Panc1 (cell line): ENCODE measurements at places on chromosomes 16 and 17. TPM values are rescaled to one million over a fixed set of nuclear protein-coding genes. Genes with fewer than 3 reads are reported as not detected.

GRCh38 chr17:82029990-82030469, 1.4 kb upstream of the RAC3 start:
- DNase-seq, result no peak

GRCh38 chr17:29129731-29130130, 50.5 kb downstream of the MYO18A start:
- DNase-seq, result no peak

DNA sequence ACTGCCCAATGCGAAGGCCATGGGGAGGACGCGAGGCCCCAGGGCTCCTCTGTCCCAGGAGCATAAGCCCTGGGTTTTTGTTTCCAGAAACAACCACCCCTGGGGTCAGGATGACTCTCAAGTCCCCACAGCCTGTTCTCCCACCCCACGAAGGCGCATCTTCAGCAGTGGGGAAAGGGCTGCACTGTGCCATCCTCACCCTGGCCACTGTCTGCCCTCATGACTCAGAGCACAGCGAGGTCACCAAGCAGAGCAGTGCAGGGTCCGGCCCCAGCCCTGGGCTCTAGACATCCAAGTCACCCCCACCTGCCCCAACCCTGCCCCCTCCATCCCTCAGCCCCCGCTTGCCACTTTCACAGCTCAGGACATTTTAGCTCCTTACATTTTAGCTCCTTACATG, 22.7 kb upstream of the KSR1 start:
- no peak for DNase-seq

GRCh38 chr16:64356267-64356666, 765.6 kb downstream of the CDH11 start:
- DNase-seq, result no peak

- no peak for DNase-seq
These were observed 12.5 kb downstream of the NTAN1 start for GRCh38 chr16:15043344-15043743.

- DNase-seq, result no peak
These were observed 6.1 kb downstream of the TVP23A start for GRCh38 chr16:10812312-10813098.

Gene PRSS33
- total RNA-seq, result 0.59 TPM

Gene OR1F1
- total RNA-seq, result 0.26 TPM

Gene RGS11
- total RNA-seq, result 10.2 TPM

- DNase-seq, result no peak
These were observed 5.8 kb downstream of the PMFBP1 start for GRCh38 chr16:72166151-72166550.

DNA sequence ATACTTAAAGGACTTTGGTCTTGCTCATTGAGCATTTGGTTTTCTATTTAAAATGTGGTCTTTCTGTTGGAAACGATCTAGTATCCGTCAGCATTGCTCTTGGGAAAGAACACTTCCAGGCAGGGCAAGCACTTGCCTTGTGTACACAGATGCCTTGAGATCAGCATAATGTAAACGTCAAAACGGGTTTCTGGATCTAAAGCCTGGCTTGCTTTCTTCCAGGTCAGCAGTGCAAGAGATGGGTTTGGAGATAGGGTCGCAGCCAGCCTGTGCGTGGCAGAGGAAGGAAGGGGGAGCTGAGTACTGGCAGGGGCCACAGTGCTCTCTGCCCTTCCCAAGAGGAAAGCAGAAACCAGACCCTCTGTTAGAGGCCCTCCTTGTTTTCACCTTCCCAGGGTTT, 175.5 kb downstream of the LGALS9B start:
- DNase-seq, result no peak

Gene DPEP1
- total RNA-seq, result 0.18 TPM

- no peak for DNase-seq
These were observed 7.5 kb upstream of the C16orf95 start for GRCh38 chr16:87324411-87325275.

Gene PPP1R27
- total RNA-seq, result not detected

DNA sequence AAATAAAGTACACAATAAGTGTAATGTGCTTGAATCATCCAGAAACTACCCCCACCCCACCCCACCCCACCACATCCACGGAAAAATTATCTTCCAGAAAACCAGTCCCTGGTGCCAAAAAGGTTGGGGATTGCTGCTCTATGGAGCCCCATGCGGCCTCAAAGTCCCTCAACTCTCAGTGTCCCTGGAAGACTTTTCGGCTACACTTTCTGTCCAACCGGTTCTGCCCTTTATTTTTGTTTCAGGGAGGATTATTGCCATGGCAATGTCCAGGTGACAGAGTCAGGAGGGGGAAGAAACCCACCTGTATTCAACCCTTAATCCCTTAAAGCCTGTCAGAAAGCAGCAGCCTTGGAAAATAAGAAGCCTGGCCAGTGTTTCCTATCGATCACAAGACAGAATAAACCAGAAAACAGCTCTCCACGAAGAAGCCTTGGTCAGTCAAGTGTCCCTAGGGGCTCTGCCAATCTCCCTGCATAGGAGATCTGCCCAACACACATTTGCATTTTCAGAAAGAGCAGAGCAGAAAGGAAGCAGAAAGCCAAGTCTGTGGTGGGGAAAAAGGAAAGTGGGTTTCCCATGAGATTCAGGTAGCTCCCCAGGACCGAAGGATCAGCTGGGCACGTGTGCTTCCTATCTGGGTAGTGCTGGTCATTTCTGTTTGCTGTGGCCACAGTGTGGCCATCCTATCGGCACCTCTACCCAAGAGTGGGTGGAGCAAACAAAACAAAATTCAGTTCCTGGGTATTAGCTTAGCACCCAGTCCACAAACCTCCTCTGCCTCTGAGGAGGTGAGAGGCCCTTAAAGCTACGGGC, 342.7 kb downstream of the SOX9 start:
- no peak for DNase-seq

GRCh38 chr16:86951831-86952598, 365.2 kb downstream of the C16orf95 start:
- no peak for DNase-seq

DNA sequence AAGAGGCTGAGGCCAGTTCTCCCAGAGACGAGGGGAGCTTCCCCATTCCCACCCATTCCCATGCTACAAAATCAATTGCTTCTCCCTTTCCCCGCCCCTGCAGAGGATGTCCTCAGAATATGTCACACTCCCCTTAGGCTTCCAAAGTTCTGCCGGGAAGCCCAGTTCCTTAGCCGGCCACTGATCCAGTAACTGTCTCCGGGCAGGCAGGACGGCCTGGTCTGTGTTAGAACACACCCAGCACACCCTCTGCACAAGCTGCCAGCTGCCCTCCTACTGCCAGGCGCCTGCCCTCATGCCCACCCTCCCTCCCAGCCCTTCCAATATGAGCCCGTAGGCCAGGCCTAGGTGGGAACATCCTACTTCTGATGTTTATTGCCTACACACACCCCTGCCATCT, 31.1 kb downstream of the SGSM2 start:
- DNase-seq, result no peak

Gene PRR29
- 0.10 TPM for total RNA-seq

Gene CMTM2
- total RNA-seq, result not detected

- no peak for DNase-seq
These were observed 33.0 kb downstream of the COG7 start for GRCh38 chr16:23420011-23420410.
